Breast epithelium (tissue), 4 donors: ENCODE measurements at places on chromosomes 3 and 15. TPM values are rescaled to one million over a fixed set of nuclear protein-coding genes. Genes with fewer than 3 reads are reported as not detected.

DNA sequence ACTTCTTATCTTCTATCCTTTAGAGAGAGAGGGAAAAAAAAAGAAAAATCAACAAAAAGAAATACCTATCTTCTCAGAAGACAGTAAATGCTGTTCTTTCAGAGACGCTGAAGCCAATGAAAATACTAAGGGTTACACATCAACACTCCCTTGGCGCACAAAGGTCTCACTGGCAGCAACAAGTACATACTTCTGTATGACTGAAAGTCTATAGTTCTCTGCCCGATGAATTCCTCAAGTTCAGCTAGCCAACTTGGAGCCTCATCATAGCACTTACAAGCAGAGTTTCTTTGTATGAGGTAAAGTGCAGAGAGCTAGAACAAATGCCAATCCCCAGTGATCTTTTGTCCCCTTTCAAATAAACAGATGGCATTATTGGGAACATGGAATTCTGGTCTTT is 62.7 kb downstream of the CPNE4 start:
- DNase-seq, result no peak

DNA sequence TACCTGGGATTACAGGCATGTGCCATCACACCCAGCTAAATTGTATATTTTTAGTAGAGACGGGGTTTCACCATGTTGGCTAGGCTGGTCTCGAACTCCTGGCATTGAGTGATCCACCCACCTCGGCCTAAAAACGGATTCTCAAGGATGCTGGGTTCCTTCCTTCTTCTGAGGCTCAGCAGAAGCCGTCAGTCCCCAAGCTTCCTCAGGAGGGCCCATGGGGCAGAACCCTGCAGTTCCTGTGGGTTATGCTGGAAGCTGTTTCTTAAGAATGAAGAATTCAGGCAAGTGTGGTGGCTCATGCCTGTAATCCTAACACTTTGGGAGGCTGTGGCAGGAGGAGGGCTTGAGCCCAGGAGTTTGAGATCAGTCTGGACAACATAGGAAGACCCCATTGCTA is 29.0 kb upstream of the ZNF710 start:
- no peak for DNase-seq

- DNase-seq, result no peak
These were observed 186.2 kb upstream of the TBC1D5 start for GRCh38 chr3:17928502-17929145.

- no peak for DNase-seq
These were observed 58.9 kb upstream of the WNT5A start for GRCh38 chr3:55545995-55546394.

- no peak for DNase-seq
These were observed 276.6 kb upstream of the LRTM1 start for GRCh38 chr3:55204417-55204816.

GRCh38 chr15:101028772-101029438 is 109.7 kb downstream of the LRRK1 start:
- DNase-seq, result no peak

LZTFL1 gene
- total RNA-seq, result 39.2 TPM

PIGB gene
- 11.0 TPM for total RNA-seq

GORASP1 gene
- total RNA-seq, result 77.3 TPM

- DNase-seq, result no peak
These were observed 58.4 kb downstream of the CAPN7 start for GRCh38 chr3:15264486-15264885.

DNA sequence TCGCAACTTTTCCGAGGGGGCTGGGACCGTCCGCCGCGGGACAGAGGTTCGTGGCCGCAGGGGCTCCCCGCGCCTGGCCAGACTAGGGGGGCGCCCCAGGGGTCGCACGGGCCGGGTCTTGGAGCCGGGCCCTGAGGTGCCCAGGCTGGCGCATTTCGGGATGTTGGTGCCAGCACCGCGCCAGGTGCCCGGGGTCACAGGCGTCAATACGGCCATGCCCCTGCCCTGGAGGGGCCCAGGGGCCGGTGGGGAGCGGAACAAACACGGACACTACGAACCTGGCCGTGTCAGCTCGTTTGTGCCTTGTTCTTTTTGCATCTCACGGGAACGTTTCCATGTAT is 366 bp downstream of the TM6SF1 start:
- DNase-seq, result no peak

DNA sequence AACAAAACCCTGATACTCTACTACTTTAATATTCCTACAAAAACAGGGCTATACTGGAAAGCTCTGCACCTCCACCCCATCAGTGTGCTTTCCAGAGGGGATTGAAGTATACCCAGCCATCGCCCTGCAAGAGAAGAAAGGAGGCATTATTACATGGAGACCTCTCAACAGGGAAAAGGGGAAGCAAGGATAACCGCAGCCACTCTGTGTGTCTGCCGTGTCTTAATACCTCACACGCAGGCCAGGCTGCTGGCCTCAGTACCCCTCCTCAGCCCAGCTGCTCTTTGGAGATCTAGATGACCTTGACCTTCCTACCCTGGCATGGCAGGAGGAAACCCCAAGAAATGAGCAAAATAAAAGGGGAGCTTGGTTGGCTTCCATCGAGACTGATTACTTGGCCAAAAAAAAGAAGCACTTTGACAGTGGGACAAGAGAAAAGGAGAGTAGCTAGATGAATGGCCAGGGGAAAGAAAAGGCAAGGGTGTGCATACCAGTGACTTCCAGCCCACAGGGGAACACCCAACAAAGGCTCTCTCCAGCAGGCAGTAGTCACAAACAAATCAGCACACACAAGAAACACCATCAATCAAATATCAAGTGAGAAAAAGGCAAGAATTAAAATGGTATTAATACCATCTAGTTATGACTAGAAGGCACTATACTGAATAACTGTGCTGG is 129.4 kb downstream of the STT3B start:
- no peak for DNase-seq

- peak; percentile 48 for DNase-seq
These were observed 109.2 kb downstream of the CD47 start for GRCh38 chr3:107981471-107982111.

GRCh38 chr3:8857720-8858367 is 88.4 kb upstream of the OXTR start:
- DNase-seq, result no peak

DNA sequence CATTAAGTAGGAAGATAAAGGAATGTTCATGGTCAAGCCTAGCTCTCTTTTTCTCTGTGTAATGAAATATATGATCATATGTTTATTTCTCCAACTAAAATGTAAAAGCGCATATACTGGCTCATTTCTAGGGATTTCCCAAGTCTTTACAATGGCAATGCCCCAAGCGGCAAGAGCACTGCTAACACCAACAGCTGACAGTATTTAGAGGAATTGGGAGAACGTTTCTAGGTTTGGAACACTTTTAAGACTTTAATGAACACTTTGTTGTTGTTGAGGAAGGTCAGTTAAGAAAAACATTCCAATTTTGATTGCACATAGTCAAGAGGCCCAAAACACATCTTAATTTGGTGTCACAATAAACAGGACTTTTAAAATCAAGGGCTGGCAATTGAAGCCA is 132.7 kb downstream of the ATP8B4 start:
- DNase-seq, result no peak

DNA sequence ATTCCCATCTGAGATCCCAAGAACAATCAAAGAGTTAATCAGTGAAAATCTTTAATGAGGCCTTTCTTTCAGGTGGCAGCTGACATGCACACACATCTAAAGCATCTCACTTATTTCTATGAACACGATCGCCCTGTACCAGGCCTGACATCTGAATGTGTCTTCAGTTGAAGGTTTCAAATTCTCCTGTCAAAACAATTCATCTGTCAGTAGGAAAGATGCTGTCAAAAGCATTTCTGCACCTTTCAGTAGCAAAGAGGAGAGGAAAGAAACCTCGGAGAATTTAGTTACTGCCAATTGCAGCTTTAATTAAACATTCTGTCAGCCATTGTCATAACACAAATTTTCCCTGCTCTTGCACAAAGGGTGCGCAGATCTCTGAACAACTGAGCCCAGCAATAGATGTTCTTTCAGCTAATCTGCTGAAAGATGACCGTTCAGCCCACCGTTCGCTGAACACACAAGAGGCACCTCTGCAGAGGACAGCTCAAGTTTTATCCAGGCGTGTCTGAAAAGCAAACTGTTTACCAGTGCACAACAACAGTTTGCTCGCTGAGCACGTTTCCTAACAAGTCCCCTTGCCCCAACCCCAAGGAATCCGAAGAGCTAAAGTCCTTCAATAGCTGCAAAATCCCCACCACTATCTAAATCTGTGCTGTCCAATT is 34.1 kb downstream of the LRIG1 start:
- DNase-seq, result no peak

CLDN16 gene
- 0.29 TPM for total RNA-seq
